ENCODE measurements at places on chromosomes 5 and 9.

DNA sequence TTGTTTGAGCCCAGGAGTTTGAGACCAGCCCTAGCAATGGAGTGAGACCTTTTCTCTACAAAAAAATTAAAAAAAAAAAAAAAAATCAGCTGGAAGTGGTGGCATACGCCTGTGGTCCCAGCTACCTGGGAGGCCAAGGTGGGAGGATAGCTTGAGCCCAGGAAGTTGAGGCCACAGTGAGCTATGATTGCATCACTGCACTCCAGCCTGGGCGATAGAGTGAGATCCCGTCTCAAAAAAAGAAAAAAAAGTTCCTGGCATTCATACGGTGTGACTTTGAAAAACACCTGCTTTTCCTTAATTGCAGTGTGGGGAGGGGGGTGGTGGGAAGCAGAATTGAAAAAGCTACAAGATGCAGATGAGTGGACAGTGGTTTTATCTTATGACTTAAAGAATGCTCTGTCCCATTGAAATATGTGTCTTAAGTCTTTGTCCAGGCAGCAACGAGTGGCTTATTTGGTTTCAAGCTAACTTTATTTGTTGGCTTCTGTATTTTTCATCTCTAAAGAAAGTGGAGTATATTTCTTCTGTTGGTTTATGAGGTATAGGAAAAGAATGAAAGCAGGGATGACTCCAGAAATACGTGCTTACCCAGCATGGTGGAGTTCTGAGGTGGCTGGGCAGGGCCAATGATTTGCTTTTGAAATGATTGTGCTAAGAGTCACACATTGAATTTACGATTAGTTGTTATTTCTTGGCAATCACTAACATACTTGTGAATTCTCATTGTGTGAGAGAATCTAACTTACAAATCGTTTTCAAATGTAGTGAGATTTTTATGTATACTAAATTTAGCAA lies 27.8 kb downstream of the ROPN1L start:
- DNase-seq, result no peak

GRCh38 chr5:100444961-100445360 lies 90.2 kb upstream of the FAM174A start:
- DNase-seq, result no peak

DNA sequence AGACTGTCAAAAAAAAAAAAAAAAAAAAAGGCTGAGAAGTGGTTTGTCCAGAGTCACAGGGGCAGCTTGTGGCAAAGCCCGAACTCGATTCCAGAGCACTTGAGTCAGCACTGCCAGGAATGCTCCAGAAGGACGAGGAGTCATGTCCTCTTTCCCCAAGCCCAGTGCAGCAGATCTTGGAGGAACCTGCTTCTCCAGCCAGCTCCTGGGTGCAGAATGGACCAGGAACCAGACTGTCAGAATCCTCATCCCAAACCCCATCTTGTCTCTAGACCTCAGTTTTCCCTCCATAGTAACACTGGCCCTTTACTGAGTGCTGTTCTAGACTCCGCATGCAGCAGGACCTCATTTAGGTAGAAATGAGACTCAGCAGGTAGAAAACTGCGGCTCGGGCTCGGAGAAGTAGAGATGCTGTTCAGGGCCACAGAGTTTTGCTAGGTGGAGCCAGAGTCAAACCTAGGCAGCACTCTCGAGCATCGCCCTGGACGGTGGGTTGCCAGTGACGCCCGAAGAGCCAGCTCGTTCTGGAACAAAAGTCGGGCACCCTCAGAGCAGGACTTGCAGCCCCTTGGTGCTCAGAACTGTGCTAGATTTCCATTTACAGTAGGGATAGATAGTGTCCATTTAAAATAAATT lies 15.4 kb downstream of the CD74 start:
- peak; percentile 16 for DNase-seq

DNA sequence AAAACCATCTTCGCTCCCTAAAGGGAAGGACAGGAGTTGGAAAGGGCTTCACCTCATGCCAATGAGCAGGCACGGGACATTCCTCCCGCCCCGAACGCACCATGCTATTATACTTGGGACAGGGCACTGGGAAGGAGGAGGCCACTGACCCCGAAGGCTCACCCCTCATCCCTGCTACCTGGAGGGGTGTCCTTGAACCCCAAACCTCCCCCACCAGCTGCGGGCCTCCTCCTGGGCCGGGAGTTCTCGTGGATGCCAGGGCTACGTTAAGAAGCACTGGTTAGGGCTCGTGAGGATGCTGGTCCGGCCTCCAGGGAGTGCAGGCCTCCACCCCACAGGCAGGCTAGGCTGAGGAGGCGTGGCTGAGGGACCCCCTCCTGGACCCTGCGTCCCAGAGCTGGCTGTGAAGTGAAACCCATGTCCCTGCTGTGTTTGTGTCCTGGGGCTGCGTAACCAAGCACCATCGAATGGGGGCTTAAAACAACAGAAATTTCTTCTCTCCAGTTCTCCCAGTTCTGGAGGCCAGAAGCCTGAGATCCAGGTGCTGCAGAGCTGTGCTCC lies 111.0 kb upstream of the SARDH start:
- DNase-seq, result no peak

- DNase-seq, result no peak
Observed at GRCh38 chr9:93960971-93961841, 6.1 kb upstream of the BARX1 start.

DNA sequence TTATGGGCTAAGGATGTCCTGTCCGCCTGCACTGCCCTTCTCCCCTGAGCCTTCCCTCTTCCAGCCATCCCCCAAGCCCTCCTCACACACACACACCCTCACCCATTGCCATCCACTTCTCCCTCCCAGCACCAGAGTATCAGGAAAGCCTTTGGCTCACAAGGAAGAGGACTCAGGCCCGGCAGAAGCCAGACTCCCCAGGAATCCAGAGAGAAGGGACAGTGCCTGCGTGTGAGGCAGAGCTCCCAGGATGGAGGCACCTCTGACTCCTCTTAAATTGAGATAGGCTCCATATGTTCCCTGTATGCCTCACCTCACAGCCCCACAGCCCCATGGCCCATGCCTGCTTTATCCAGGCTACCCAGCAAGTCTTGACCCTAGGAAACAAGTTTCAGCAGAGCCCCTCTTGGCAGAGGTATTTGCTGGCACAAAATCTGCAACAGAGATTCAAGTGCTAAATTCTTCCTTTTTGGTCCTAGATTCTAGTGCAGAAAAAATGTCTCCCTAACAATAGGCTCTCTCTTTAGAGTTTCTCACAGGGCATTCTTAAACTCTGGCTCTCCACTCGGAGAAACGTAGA lies 761 bp downstream of the IL17B start:
- no peak for DNase-seq

- no peak for DNase-seq
Observed at GRCh38 chr9:34603610-34604231, 8.2 kb downstream of the RPP25L start.

DNA sequence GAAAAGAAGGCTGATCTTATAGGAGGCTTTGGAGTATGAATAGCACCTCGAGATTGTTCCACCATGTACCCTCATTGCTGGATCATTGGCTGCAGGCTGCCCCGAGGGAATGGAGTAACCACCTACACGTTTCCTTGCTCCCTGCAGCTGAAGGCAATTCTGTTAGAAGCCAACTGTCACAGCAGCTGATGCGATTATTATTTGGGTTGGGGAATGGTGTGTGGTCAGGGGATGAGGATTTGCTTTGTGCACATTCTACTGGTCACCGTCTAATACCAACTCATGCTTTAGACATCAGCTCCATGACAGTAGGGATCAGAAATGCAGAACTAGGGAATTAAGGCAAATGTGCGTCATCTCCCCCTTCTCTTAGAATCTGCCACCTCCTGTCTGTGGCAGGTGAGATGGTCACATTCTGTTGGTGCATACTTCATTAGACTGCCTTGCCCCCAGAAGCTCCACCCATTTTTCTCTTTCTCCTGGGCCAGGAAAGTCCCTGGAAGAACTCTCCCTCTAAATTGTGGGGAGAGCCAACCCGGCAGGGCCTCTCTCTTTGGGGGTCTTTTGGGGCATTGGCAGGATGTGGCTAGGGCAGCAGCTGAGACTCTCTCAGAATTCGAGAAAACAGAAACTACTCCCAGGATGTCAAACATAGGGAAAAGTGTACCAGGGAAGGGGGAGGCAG lies 32.8 kb downstream of the NEUROG1 start:
- no peak for DNase-seq

GRCh38 chr5:157300564-157300963 lies 34.6 kb downstream of the CYFIP2 start:
- no peak for DNase-seq

- no peak for DNase-seq
Observed at GRCh38 chr9:93871286-93871685, 83.9 kb downstream of the BARX1 start.

DNA sequence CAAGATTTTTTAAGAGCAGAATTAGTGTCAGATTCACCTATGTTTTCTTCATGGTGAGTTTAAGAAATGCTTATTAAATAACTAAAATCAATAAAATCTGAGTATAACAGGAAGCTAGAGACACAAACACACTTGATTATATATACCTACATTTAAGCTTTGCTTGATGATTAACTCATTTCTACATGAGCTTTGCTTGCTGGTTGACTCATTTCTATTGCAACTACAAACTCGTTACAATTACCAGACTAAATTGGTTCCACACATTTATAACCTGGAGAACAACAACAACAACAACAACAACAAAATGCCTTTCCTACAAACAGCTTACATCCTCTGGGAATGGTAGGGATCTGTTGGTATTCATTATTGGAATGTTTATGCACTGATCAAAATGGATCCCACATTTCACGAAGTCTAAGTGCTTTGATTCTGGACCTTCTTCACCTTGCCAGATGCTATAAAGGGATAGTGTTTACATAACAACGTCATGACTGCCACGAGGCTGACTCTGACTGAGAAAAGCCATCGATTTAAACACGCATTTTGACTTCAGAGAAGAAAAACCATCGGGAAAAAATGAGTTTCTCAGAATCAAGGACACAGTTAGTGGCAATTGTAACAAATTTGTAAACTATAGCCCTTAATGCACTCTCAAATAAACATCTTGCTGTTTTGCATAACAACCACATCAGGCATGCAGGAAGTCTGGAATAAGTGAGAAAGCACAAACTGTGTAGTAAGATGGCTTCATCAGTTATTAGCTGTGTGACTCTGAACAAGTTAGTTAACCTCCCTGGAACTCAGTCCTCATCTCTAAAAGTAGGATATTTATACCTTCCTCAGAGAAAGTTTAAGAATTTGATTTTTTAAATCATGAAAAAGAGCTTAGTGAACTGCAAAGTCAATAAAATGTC lies 49.8 kb downstream of the RASEF start:
- DNase-seq, result no peak

DNA sequence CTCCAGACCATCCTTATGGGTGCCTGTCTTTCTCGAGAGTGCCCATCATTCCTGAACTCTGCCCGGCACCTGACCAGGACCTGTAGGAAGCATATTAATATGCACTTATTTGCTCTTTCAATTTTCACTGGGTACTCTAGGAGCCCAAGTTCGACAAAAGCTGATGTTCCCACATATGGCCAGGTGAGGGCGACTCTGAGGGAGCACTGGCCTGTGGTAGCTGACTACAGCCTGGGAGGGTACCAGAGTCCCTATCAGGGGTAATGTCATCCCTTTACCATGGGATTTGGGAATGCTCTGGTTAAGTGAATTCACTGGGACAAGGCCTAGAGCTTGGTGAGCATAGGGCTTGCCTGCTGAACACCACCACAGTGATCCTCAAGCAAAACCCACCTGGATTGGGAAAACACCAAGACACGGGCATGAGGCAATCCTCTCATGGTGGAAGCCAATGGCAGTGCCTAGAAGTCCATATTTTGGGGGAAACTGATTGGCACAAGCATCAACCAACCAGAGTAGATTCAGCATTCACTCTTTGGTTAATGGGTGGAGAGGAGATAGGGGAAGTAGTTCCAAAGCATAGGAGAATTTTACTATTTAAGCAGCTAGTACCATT lies 112.2 kb downstream of the MTX3 start:
- no peak for DNase-seq

- no peak for DNase-seq
Observed at GRCh38 chr5:401146-402034, 41.6 kb upstream of the EXOC3 start.

- no peak for DNase-seq
Observed at GRCh38 chr5:123285122-123286023, 137.8 kb downstream of the CEP120 start.

GRCh38 chr5:42614509-42614908 lies 142.1 kb upstream of the CCDC152 start:
- DNase-seq, result no peak

DNA sequence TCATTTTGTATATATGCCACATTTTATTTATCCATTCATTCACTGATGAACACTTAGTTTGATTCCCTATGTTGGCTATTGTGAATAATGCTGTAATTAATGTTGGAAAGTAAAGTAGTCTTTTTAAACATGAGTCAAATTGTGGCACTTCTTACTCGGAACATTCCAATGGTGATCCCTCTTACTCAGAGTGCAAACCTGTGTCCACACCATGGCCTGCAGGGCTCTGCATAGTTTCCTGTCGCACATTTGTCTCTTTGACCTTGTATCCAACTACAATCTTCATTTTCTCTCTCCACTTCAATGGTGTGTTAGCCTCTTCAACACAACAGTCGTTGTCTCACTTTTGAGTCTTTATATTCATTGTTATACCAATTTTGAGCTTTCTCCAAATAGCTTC lies 98.1 kb upstream of the PAPPA start:
- no peak for DNase-seq

- DNase-seq, result no peak
Observed at GRCh38 chr5:138032572-138033385, at the start of gene FAM13B. Gene FAM13B, minus strand, starts transcription at chr5:138033079. Its CDS starts 13,968 bp downstream, at chr5:138019111.

DNA sequence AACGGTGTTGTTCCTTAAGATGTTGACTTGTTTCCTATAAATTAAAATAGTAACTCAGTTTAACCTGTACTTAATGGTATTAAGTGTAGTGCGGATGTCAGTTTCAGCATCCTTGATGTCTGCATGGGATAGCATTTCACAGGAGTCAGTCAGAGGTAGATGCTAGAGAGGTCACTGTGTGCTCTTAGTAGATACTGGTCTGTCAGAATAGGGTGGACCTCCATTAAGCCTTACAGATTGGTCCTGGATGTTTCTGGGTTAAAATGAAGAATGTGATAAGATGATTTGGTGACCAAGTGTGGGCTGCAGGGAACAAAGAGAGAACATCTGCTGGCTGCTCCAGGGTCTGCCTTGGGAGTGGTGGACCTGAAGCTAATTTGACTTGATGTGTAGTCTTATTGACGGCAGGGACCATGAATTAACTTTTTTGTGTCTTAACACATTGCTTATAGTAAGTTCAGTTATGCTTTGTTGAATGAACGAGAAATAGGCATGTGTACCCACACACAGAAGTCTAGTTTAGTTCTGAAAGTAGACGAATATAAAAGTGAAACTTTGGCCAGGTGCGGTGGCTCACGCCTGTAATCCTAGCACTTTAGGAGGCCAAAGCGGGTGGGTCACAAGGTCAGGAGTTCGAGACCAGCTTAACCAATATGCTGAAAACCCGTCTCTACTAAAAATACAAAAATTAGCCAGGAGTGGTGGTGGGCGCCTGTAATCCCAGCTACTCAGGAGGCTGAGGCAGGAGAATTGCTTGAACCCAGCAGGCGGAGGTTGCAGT lies 12.5 kb downstream of the RAB24 start:
- DNase-seq, result no peak
